ENCODE measurements at places on chromosomes 1 and 21.
A peak's percentile ranks its signal among the peaks of the same experiment; 100 is the strongest.

DNA sequence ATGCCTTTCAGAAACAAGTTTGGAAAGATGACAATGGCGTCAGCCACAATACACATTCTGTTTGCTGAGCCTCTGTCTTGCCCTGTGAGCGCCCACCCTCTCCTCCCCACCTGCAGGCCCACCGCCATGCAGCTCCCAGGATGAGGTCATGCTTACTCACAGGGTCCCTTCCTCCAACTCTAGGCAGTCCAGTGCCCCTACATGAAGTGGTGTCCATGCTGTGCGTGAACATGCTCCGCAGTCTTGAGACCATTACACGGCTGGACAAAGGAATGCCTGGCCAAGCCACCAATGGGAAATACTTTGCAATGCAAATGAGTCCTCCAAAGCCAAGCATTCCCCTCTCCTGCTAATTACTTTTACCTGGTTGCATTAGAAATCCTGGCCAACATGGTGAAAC, 92.2 kb downstream of the CD58 start:
- DNase-seq: no peak

GRCh38 chr1:226424221-226425003, 16.5 kb upstream of the PARP1 start:
- DNase-seq: peak; percentile 28

- no peak for DNase-seq
Observed at GRCh38 chr1:216640100-216640499, 83.1 kb downstream of the ESRRG start.

DNA sequence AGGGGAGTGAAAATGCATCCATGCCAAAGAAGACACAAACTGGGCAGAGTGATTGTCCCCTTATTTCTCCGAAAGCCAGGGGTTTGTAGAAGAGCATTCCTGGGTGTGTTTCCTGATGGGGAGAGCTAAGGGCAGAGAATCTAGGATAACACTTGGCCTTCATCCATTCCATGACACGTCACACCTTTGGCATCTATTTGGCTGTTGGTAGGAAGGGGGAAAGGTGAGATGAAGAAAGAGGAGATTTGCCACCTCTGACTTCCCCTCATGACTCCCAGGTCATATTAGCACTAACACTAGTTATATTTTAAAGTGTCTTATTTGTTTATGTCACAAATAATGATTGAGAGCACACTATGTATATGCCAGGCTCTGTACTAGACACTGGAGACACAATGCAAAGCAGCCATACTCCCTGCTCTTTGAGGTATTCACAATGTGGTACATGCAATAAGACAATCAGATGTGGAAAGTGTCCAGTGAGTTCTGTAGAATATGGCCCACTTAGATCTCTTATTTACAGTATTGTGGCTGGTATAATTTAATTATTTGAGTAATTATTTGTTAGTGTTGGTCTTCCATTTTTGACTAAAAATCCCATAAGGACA, 54.5 kb upstream of the GADD45A start:
- DNase-seq: no peak

GRCh38 chr1:224482619-224483018, 48.0 kb upstream of the WDR26 start:
- no peak for DNase-seq

DNA sequence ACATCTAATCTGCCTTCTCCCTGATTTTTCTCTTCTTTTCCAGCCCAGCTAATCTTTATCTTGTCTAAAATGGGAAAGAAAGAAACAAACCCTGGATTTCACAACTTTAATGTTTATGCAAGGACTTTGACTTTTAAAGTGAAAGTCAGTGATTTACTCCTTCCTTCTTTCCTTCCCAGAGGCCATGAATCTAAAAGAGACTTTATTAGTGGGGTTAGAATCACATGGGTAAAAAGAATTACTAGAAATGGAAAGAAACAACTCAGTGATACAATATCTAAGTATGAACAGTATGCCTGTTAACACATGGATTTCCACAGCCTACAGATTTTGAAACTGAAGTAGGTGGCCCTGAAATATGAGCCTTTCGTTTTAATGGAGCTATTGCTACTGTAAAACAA, 59.8 kb upstream of the KCNK2 start:
- DNase-seq: no peak

- no peak for DNase-seq
Observed at GRCh38 chr21:44751799-44752636, 40.6 kb upstream of the TSPEAR start.

- DNase-seq: no peak
Observed at GRCh38 chr1:19477284-19478249, 7.8 kb downstream of the CAPZB start.

- no peak for DNase-seq
Observed at GRCh38 chr1:171801487-171801891, 20.0 kb downstream of the METTL13 start.

DNA sequence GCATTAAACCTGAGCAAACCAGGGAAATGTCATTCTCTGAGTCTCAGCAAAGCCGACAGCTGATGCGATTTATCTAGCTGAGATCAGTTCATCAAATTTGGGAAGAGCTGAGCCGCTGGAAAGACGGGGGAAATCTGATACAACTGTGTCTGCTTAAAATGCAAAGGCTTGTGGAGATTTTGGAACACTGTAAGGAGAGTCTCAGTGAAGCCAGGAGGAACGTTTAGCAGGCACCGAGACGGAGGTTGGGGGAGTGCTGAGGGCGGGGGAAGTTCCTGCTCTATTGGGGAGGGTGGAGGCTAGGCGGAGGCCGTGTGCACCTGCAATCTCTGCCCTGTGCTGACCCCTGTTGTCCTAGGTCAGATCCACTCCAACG, 143.2 kb upstream of the CSF3R start:
- DNase-seq: no peak
